Activated CD4-positive, CD25-positive, alpha-beta regulatory T cell treated with anti-CD3 and anti-CD28 coated beads, Interleukin-2, amount 50 U/mL, for 16 hours (primary cell): ENCODE measurements at places on chromosomes 16 and 17.
A peak's percentile ranks its signal among the peaks of the same experiment; 100 is the strongest.

DNA sequence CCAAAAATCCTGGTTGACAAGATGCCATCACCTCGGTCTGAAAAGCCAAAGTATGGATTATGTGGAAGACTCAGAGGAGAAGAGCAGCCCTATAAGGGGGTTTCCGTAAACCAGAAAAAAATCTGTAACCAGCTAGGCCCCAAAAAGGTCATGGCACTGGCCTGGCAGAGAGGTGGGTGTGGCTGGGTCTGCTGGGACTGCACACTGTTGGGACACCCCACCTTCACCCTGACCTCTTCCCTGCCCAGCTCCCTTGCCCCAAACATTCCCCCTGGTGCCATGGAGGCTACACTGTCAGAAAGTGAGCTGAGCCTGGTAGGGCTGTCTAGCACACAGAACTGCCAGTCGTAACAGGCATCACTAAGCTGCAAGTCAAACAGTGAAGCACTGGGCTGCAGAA lies 6.5 kb downstream of the SLC47A2 start:
- DNase-seq, result no peak

GRCh38 chr17:57782647-57783337 lies 37.7 kb upstream of the CCDC182 start:
- no peak for DNase-seq

DNA sequence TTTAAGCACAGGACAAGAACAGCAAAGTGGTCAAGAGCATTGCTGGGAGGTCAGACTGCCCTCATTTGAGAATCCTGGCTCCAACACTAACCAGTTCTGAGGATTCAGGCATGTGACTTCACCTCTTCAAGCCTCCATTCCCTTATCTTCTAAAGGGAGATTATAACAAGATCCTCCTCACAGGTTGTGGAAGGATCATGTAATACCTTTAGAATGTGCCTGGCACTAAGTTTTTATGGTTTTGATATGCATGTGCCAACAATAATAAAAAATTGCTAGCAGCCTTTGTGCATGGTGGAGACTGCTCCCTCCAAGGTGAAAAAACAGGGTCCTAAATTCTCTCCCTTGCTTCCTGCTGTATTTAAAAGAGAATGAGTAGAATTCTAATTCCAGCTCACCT lies 36.0 kb upstream of the ADAMTS18 start:
- DNase-seq, result no peak

DNA sequence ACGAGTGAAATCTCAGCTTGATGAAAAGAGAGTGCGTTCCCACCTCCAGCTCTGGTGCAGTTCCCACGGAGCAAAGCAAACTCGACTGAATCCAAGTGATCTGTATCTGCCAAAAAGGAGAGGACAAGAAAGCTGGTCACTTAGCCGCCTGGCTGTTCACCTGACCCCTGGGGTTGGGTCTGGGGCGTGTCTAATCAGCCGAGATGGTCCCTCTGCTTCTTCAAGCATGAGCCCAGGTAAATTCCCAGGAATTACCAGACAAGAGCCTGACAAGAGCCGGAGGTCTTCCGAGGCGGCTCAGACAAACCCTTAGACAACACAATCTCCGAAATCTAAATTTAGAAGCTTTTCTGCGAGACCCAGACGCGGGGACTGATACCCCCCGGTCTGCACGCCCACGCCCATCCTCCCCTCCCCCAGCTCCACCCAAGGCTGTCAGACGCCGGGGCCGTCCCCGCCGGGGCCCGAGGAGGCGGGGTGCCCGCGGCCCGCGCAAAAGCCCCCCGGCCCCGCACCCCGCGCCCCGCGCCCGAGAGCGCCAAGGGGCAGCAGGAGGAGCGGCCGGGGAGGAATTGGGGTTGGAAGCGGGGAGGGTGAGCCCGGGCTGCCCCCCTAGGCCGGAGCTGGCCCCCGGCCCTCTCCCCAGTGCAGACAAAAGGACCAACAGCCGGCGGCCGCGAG lies 674 bp downstream of the ZNF821 start:
- DNase-seq, result peak; percentile 32

DNA sequence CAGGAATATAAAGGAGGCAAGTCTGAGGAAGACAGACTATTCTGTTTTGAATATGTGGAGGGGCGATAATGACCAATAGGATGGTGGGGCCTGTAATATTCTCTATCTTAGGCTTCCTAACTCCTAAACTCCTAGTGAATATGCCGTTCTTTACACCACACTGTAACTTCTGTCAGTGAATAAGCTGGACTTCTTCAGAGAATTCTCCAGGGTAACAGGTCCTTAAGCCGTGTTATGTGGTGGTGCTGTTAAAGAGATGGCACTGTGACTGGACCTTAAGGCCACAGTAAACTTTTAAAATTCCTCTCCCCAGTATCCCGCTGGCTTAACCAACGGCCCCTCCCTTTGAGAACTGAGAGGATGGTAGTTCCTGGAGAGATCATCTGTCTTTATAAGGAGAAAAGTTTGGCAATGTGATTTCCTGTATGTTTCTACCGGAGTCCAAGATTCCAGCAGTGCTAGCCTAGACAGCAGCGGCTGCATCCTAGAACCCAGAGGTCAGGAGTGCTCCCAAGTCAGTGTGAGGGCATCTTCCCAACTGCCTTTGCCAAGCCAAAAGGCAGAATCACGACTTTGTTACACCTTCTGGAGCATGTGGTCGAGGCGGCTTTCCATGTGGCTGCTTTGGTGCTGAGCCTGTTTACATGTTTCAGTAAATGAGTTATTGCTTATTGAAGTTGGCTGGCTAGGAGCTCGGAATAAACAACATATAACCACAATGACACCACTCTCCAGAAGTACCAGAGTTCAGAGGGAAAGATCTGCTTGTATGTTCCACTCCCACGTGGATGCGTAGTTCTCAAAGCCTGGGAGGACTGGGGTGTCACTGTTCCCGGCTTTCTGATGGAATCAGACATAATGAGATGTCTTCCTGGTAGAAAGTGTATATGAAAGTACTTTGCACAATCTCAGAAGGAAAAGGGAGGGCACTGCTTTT lies 41.0 kb downstream of the TUBD1 start:
- no peak for DNase-seq

DNA sequence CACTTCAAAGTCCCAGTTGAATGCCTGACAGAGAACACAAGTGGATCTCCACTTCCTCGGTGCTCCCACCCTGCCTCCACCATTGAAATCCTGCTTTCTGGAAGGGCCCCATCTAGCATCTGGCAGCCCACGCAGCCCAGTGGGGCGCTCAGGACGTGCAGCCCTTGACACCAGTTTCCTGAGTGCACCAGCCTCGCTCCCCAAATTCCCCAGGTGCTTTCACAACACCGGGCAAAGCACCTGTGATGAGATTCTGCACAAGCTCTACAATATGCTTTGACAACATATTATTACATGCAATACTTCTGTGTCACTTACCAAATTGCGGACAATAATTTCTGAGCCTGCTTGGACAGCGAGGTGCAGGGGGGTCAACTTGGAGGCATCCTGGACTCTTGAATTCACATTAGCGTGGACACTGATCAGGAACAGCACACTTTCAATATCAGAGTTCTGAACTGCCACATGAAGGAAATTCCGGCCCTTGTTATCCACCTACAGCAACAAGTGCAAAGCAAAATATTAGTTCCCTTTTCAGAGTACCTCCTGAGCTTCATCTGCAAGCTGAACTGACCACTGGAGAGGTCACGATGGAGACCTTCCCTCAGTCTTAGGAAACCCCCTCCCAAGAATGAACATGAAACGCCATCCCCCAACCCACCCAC lies 33.9 kb downstream of the CYB5D2 start:
- no peak for DNase-seq

GRCh38 chr17:81912441-81913309 lies 1.5 kb upstream of the PCYT2 start:
- DNase-seq, result no peak

DNA sequence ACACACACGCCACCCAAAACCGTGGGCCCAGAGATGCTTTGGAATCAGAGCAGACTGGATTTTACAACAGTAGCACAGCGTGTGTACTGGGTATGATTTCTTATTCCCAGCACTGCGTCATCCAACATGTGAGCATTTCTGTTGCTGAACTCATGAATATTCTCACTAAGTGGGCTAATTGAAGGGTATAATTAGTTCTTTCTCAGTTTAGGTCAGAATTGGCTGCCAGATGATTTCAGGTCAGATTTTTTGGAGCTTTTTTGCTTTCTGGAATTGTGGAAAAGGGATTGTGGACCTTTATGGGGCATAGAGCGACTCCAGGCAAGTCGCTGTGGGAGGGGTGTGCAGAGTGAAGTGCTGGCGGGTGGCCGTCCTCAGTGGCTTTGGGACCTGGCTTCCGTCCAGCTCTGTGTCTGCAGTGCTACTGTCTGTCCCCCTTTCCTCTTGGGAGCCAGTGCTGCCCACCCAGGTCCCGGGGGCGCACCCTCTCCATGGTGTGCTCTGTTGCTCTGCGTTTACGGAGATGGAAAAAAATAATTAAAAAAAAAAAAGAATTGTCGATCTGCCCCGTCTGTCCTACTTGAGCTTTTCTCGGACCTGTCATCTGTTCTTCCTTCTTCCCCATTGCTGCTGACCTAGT lies 25.0 kb downstream of the FOXK2 start:
- no peak for DNase-seq

GRCh38 chr17:35797370-35797769 lies 1.9 kb upstream of the MMP28 start:
- DNase-seq, result no peak

DNA sequence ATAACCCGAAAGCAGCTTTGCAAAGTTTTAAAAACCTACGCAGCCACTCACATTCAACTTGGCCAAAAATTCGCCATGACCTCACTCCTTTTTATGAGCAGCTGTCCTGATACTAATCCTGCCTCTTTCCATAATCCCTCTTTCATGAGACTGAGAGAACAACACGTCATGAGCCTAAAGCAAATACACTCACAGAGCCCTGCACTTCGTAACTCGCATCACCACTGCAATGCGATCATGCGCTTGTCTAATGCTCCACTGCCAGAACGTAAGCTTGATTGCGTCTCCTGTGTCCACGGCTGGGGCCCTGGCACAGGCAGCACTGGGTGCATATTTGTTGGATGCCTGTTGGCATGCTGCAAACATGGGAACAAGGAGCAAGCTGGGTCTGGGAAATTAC lies 36.2 kb downstream of the CDRT4 start:
- no peak for DNase-seq

DNA sequence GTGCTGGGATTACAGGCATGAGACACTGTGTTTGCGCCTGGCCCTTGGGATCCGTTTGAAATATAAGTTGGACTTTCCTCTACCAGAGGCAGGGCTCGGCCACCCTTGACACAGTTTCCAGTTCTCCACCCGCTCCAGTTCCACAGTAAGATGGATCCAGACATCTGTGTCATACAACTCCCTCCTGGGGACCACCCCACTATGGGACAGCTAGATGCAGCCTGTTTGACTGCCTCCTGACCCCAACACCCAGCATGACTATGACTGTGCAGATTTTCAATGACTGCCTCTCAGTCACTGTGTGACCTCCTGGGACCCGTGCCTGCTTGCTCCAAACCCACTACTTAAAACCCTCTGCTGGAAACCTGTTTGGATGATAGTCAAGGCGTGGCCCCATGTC lies 166.7 kb downstream of the IRF8 start:
- DNase-seq, result no peak

GRCh38 chr17:17749921-17750320 lies 68.7 kb downstream of the RAI1 start:
- no peak for DNase-seq

- no peak for DNase-seq
These were observed 57.8 kb upstream of the CACNG5 start for GRCh38 chr17:66776999-66777688.

DNA sequence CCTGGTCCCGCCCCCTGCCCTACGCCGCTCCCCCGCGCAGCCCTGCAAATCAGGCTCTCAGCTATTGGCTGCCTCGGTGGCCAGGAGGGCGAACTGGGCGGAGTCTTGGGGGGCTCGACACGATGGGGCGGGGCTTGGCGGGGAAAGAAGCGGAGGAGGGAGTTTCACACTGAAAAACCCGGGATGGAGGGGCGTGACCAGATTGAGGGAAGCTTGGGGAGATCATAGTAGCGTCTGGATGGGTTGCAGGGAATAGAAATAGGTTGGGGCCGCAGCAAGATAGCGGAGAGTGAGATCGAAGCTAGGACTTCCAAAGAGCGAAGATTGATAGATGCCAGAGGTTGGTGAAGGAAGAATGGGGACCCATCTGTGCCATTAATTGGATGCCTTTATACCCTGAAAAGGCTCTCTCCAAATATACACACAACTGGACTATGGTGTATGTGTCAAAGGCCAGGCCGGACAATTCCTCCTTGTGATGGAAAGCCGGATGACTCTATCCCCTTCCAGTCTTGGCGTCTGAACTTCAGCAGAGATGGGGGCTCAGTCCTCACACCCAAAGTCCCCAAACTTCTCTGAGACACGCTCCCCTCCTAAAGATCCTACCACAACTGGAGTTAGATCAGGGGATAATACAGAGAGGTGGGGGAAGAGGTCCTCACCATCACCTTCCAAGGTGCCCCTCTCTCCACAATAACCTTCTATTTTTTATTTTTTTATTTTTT lies 376 bp upstream of the STAC2 start:
- no peak for DNase-seq

DNA sequence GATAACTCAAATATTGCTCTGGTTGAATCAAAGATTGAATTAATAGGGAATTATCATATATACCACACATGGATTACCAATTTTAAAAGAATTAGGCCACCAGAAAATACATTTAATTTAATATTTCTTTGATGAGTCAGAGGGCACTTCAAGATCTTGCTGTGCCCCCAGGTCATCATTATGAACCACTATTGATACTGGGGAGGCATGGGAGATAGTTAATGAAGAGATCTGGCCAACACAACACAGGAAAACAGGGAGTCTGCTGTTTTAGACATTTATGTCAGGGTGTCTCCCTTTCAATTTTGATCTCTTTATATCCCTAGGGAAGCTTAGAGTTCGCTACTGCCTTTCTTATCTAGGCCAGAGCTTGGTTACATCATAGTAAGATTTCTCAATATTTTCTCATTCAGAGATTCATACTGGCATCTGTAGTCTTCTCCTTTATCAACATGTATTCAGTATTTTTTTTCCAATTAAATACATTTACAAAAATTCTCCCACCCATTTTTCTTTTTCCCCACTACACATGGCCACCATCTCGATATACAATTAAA lies 158.3 kb upstream of the ZFHX3 start:
- no peak for DNase-seq

GRCh38 chr17:80119839-80120238 lies 18.5 kb downstream of the GAA start:
- no peak for DNase-seq

GRCh38 chr17:71634376-71634775 lies 486.4 kb upstream of the SOX9 start:
- DNase-seq, result no peak
